SW 1271 (cell line): ENCODE measurements at places on chromosomes 11 and 22.

DNA sequence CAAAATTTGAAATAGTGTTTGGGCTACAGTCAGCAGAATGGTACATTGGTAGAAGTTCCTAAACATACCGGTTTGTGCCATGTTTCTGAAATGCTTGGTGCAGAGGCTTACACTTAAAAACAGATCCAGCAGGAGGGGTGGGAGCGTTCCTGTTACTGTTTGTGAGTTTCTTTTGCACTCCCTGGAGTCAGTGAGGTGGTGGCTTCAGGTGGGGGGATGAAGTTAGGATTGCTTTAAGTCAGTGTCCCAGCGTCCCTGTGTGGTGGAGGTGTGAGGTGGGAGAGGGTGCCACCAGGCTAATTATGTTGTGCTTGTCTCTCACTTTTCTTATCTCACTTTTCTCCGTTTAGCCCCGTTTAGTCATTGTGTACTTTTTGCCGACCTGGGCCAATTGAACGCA lies 9.7 kb downstream of the TNRC6B start:
- no peak for DNase-seq

- DNase-seq: no peak
These were observed 58.9 kb upstream of the PRSS23 start for GRCh38 chr11:86741484-86741835.

GRCh38 chr11:116930177-116930576 lies 92.8 kb upstream of the APOA1 start:
- no peak for DNase-seq

- DNase-seq: no peak
These were observed 80.2 kb downstream of the PRR5L start for GRCh38 chr11:36376009-36376887.
